ENCODE measurements at places on chromosomes 3 and 15.
A peak's percentile ranks its signal among the peaks of the same experiment; 100 is the strongest.

- DNase-seq: no peak
Measured at GRCh38 chr15:81235276-81236123, 38.8 kb downstream of the IL16 start.

GRCh38 chr15:47675735-47676134 is 41.6 kb upstream of the SEMA6D start:
- DNase-seq: no peak

DNA sequence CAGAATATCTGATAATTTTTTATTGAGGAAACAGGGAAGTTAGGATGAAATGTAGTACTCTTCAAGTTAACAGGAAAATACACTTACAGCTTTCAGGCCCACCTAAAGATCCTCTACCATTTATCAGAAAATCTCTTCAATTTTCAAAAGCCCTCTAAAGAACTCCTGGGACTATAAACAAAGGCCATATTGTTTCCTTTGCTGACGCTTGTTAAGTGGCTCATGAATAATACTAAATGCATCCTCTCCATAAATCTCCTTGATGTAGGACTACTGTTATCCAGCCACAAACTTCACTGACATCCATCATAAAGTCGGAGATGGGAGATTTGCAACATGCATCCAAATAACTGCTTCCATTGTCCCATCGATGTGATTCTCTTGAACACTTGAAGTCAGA is 326.5 kb downstream of the ZIC1 start:
- no peak for DNase-seq

DNA sequence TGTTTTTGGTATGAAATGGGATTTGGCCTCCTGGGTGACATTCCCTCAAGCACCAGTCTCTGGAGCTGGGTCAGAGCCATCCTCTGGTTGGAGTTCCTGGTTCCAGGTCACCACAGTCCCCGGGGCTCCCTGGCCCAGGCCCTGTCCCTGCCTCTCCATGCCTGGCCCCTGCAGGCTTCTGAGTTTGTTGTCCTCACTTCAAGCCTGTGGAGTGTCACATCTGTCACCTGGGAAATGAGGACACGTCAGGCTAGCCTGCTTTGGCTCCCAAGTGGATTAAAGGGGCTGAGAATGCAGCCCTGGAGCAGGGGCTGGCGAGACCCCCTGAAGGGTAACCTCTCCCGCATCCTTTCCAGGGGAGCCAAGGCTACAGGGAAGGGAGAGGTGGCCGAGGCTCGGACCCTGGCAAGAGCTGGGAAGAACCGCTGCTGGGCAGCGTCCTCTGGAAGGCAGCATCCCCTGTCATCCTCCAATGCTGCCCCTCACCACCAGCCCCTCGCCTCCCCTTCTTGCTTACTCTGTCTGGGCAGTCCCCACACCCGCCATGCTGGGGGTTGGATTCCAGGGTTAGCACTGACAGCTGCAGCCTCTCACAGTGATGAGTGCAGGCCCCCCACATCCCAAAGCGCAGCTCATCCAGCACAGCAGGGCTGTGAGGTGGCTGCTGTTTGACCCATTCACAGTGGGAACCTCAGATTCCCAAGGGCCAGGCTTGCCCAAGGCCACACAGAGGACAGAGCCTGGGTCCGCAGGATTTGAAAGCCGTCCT is 75.5 kb upstream of the IQSEC1 start:
- no peak for DNase-seq

- no peak for DNase-seq
Measured at GRCh38 chr15:97692301-97693015, 268.0 kb upstream of the ARRDC4 start.

GRCh38 chr3:128458746-128459460 is 7.8 kb downstream of the DNAJB8 start:
- no peak for DNase-seq

DNA sequence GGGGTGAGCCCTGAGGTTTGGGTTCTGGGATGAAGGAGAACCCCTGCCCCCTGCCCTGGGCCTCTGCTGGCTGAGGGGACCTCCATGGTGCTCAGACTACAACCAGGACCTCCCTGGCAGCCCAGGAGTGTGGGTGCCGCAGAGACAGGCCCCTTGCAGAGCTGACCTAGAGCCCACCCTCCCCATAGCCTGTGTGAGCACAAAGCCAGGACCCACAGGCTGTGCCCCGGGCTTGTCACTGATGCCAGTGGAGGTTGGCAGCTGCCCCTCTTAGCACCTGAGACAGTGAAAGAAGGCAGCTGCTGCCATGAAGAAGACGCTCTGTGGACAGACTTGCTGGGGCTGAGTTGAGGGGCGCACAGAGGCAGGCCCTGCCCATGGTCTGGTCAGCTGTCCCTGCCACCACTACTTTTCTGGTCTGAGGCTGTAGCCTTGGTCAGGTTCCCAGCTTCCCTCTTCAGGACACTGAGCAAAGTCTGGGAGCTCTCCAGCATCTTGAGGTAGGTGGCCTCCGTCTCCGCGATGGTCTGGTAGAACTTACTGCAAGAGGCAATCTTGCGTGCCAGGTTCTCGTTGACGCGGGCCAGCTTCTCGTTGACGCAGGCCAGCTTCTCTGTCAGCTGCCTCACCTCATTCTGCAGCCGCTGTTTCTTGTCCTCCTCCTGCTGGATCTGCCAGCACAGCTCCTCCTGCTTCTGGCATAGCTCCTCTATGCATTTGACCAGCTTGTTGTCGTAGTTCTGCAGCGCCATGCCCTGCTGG is 23.0 kb downstream of the USP4 start:
- DNase-seq: no peak

- DNase-seq: no peak
Measured at GRCh38 chr3:196969134-196969659, 564 bp upstream of the PIGZ start.

DNA sequence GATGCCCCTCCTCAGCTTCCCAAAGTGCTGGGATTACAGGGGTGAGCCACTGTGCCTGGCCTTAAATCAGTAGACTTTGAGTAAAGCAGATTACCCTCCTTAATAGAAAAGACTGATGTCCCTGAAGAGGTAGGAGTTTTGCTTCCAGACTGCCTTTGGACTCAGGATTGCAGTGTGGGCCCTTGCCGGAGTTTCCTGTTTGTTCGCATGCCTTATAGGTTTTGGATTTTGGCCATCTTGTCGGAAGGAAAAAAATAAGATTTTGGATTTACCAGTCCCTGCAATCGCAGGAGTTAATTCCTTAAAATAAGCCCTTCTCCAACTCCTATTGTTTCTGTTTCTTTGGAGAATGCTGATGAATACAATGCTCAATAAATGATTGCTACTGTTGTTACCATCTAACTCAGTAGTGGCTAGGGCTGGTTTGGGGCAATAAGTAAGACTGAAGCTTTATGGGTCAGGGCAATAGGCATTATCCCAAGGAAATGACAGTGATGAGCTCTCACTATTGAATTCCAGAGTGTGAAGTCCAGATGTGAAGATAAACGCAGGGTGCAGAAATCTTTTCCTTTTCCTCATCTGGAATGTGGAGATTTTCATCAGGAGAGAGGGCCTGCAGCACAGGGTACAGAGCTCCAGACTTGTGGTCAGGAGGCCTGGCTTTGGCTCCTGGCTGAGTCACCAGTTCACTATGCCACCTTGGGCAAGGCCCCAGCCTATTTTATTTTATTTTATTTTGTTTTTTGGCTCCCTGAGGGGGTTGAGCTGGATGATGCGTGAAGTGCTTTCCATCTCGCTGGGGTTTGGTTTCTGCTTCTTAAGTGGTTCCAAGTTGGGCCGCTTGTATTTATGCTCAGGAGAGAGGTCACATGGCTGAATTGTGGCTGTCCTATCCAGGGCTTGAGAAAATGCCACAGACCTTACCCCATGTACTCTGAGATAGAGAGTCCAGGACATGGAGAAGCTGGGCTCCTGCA is 25.3 kb downstream of the FOXL2 start:
- DNase-seq: no peak

GRCh38 chr15:68340726-68341671 is 63.5 kb downstream of the FEM1B start:
- no peak for DNase-seq

DNA sequence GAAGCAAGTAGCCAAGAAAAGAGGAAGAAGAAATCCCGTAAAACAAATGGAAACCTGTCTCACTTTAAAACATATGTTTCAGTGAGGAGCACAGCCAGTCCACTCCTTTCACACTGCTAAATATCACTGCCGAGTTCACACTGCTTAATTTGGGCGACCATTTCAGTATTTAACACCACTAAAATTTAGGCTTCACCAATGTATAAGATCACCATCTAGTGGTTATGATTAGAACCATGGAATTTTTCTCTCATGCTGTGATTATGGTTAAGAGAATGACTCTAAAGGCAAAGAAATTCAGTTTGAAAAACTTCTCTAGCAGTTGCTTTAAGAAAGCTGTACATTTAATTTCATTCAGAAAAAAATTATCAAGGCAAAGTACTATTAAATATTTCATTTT is 16.6 kb downstream of the SLC4A7 start:
- peak; percentile 58 for DNase-seq

DNA sequence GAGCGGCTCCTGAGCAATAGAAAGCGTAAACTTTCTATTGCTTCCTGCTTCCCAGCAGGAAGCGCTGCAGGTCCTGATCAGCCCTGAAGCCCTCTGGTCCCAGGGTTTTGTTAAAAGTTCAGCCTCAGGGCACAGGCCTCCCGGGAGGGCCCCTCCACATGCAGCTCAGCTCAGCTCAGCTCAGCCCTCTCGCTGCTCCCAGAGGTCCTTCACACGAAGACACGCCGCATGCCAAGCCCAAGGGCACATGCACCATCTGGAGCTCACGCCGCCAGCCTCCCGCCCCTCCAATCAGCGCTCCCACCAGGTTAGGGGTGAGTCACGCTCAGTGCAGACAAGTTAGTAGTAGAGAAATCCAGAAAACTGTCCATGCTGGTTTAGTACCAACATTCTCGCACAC is 12.7 kb downstream of the TKT start:
- no peak for DNase-seq

DNA sequence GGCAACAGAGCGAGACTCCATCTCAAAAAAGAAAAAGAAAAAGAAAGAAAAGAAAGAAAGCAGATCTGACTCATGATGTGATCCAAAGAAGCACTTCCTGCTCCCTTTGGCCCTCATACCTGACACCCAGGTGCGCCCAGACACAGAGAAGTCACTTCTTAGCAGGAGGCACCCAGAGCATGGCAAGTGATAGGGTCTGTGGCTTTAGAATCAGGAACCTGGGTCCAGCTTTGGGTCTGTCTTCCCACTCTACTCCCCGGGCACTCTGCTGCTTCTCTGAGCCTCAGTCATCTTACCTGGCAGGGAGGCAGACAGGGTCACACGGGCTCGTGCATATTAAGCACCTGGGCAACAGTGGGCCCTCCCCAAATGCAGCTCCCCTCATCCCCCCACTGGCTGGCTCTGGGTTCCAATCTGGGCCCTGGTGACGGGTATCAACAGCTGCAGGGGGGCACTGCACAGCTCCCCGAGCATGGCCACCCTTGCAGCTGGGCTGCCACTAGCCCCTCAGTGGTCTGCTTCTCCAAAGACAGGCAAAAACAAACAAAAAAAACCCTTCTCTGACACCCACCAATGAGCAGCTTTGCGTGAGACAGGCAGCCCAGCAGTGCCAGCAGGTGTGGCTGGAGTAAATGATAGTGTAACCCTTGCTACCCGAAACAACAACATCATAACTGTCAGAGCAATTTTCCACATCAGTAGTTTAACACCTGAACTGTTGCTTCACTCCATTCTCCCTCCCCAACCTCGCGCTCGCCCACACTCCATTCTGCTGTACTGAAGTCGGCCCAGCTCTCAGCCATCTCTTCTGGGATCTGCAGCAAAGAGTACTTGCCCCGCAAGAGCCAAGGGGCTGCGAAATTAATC is 99.8 kb downstream of the MEGF11 start:
- DNase-seq: peak; percentile 59

GRCh38 chr15:51755790-51756189 is 4.4 kb downstream of the TMOD2 start:
- DNase-seq: no peak

DNA sequence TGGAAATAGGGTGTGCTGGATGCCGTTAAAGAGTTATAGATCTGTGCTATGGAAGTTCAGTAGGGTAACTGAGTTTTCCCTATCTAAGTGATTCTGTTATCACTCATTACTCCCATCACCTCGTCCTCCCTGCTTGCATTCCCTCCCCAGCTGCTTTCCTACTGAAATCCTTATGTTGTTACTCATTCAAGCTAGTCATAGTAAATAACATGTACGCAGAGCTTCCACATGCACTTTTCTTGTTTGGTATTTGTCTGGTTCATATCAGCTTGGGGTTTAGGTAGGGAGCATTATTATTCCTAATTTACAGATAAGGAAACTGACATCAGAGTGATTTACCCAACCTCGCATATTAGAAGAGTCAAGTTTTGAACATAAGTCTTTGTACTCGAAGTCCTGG is 135.1 kb downstream of the HCN4 start:
- DNase-seq: no peak

DNA sequence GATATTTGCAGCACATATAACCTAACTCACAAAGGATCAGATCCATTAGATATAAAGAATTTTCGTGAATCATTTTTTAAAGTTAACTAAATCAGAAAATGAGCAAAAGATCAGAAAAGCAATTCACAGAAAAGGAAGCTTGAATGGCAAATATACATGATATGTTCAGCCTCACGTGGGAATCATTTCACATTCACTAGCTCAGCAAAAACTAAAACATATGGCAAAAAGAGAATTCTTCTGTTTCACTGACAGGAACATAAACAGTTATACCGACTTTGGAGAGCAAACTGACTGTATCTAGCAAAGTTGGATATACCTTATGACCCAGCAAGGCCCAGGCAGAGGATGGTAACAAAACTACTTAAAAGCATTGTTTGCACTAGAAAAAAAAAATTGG is 34.0 kb upstream of the NR2E3 start:
- DNase-seq: no peak

DNA sequence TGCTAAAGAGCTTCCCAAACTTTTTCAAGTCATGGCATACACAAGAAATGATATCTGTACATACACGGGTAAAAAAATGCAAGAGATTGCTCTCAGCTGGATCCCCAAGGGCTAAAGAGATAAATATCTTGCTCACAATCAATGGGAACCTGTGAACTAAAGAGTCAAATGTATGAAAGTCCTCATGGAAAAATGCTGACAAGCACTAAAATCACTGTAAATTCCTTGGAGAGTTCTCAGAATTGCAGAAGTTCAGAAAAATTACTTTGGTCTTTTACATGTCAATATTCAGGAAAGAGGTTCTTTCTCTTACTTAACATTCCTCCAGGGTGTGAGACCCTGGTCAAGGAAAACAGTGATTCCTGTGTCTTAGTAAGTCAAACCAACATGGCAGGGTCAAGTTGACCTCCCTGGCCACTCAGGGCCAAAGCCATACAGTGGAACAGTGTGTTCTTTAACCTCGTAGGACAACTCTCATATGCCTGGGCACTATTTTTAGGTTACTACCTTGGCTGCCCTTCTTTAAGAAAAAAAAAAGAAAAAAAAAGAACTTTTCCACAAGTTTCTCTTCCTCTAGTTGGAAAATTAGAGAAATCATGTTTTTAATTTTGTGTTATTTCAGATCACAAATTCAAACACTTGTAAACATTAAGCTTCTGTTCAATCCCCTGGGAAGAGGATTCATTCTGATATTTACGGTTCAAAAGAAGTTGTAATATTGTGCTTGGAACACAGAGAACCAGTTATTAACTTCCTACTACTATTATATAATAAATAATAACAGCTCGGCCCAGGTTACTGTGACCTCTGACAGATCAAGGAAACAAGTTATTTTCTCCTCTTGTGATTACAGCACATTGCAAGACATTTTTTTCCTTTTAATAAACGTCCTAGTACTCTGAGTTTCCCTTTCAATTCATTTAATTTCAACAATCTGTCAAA is 12.5 kb downstream of the SSR3 start:
- no peak for DNase-seq

GRCh38 chr3:157436583-157437291 is at the start of gene PTX3:
TSS of gene PTX3 (plus strand) at chr3:157436850. CDS start at chr3:157436934, 84 bp downstream.
- no peak for DNase-seq

GRCh38 chr3:194137506-194138474 is 1.8 kb downstream of the HES1 start:
- no peak for DNase-seq

GRCh38 chr3:13054341-13055285 is 18.6 kb downstream of the IQSEC1 start:
- DNase-seq: no peak

Measured in Jurkat, Clone E6-1 (cell line).